ENCODE measurements at places on chromosomes 5 and 9.

DNA sequence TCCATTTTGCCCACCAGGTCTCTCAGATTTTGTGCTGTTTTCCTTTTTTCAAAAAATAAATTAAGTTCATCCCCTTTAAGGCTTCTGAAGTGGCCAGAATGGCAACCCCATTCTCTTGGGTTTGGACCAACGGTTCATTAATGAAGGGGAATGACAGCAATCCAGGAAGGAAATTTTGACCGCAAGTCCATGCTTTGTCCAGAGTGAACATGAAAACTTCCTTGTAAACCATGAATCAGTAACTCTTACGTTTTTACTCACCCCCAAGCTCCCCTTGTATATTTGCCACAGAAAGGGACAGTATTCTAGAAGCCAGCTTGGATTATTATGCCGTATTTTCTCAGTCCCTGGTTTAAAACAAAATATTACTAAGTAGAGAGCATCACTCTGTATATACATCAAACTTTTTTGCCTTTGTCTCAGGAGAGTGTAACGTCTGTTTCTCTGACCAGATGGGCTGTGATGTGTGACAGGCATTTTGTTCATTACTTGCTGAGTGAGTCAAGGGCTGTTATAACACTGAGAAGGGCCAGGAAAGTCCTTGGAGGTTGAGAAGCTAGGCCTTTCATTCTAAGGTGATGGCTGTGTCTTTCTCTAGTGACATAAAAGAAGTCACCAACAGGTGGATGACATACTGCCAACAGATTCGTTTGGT, 148.2 kb downstream of the SMARCA2 start:
- no peak for DNase-seq

GRCh38 chr5:37812365-37812764, 27.5 kb downstream of the GDNF start:
- DNase-seq, result no peak

DNA sequence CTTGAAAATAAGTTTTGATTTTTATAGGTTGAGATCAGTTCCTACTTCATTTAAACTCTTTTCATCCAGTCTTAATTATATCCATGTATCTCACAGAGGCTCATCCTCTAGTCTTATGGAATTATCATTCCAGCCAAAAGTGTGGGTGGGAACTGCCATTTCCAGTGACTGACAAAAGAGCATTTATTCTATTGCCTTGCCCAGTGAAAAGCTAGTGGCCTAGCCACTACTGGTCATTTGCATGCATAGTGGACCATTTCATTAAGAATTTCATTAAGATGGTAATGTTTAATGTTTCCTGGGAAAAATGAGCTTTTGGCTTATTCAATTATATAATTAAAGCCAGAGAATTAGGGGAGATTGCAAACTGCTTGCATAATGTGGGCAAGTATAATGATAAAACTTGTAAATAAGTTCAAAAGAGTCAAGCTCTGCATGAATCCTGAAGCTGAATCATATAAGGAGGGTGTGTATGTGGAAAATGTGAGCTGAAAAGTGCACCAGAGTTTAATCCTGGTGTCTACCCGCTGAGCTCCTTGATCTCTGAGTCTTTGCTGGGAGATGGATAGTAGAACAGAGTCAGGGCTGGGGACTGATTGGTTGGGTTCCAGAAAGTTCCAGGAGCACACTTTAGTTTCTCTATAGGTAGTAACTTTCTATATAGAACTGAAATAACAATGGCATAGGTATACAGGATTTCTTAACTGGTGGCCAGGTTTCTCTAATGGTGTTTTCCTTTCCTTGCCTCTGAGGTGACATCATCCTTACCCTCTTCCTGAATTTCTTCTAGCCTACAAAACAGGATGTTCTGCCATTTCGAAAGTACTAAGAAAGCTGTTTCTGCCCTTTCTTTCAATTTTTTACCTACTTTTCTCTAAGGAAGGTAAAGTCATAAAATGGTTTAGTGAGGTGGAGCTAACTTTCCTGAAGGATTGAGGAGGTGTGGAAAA, 78.5 kb downstream of the KIF4B start:
- DNase-seq, result no peak

DNA sequence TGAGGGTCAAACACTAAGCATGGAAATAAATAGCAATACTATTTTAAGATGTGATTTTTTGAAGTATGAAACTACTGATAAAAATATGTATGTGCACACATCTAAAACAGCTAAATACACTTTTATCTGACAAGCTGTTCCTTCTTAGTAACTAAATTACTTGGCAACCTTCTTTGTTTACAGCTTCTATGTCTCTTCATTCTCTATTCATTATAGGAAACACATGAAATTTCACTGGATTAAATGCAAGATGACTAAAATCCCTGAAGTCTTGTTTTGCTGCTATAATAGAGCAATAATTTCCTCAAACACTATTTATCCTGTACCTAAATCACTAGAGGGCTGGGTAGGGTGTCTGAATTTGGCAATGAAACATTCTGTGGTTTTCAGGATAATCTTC, 11.7 kb downstream of the RICTOR start:
- DNase-seq, result no peak

DNA sequence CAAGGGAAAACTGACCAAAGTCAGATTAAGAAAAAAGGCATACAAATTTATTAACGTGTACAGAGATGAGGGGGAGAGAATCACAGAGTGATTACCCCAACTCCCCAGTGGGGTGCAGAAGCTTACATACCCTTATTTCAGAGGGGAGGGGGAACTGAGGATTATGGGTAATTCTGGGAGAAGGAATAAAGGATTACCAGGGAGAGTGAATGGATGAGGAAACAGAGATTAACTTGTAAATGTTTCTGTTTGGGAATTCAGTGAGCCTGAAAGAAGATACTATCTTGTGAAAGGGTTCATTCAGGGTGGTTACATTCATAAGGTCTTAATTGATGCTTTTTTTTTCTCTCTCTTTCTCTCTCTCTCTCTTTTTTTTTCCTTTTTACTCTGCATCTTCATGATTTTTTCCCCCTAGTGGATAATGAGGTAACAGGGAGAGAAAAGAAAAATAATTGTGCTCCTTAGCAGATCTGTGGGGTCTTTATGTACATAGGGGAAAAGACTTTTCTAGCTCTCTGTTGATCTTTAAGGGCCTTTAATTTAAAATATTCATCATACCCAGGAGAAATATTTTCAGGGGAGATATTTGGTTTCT, 49.4 kb downstream of the TARS1 start:
- DNase-seq, result no peak

DNA sequence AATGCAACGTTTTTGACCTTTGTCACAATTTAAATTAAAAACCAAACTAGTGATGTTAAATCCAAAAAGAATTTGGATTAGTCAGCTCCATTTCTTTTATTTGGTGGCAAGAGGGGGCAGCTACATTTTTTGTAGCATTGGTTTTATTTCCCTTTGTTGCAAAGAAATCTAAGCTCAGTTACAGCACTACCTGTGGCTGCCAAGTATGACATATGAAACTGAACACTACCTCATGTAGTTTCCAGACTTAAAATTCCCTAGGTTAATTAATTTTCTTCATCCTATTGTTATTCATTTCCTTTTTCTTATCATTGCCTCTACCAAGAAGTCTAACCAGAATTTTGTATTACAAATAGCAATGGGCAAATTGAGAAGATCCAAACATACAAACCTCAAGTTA, 393.5 kb downstream of the BRINP1 start:
- no peak for DNase-seq

DNA sequence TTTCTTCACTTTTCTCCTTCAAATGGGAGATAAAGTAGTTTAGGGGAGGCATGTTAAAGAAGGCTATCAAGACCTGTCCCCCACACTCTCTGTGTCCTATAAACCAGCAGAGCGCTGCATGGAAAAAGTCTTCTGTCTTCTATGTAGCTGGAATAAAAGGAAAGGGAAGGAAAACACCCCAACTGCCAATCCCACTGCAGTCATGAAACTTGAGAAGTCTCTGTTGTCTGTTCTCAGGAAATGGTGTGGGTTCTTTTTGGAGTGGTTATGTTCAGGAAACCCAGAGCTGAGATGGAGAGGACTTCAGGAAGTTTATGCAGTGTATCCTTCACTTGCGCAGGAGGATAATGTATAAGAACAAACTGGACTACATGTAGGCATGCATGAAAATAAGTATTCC, 274.3 kb downstream of the GAS1 start:
- no peak for DNase-seq

GRCh38 chr5:87551911-87552310, 139.2 kb upstream of the CCNH start:
- DNase-seq, result no peak

GRCh38 chr9:69657269-69657668, 14.9 kb downstream of the APBA1 start:
- no peak for DNase-seq

DNA sequence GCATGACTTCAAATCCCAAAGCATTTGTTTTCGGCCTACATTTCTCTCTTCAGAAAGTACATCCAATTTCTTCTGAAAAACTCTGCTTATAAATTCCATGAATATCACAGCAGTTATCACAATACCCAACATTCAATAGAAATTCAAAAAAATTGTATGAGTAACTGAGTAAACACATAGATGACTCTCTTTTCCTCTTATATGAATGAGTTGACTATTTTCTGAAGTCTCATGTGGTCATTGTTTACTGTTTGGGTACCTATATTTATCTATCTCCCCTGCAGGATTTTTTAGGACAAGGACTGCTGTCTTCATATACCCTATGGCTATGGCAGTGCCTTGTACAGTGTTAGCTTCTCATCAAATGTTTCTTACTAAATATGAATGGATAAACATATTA, 157.1 kb downstream of the HTR1A start:
- DNase-seq, result no peak

GRCh38 chr9:27787891-27788290, 214.6 kb upstream of the C9orf72 start:
- no peak for DNase-seq

GRCh38 chr9:111525056-111525977, at the start of gene ZNF483:
Gene ZNF483 (plus strand): TSS chr9:111525179. CDS start chr9:111527396, 2,217 bp downstream.
- DNase-seq, result peak; percentile 64

DNA sequence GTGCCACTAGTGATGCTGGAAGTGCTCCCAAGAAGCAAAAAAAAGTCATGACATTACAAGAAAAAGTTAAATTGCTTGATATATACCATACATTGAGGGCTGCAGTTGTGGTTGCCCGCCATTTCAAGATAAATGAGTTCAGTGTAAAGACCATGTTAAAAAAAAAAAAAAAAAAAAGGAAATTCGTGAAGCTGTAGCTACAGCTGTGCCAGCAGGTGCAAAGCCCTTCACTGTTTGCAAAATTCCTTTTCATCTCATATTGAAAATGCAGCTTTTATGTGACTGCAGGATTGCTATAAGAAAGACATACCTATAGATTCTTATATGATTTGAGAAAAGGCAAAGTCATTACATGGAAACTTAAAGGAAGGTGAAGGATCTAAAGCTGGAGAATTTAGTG, 179.6 kb upstream of the POU5F2 start:
- DNase-seq, result no peak

GRCh38 chr5:72947498-72947897, 8.3 kb upstream of the FCHO2 start:
- no peak for DNase-seq

DNA sequence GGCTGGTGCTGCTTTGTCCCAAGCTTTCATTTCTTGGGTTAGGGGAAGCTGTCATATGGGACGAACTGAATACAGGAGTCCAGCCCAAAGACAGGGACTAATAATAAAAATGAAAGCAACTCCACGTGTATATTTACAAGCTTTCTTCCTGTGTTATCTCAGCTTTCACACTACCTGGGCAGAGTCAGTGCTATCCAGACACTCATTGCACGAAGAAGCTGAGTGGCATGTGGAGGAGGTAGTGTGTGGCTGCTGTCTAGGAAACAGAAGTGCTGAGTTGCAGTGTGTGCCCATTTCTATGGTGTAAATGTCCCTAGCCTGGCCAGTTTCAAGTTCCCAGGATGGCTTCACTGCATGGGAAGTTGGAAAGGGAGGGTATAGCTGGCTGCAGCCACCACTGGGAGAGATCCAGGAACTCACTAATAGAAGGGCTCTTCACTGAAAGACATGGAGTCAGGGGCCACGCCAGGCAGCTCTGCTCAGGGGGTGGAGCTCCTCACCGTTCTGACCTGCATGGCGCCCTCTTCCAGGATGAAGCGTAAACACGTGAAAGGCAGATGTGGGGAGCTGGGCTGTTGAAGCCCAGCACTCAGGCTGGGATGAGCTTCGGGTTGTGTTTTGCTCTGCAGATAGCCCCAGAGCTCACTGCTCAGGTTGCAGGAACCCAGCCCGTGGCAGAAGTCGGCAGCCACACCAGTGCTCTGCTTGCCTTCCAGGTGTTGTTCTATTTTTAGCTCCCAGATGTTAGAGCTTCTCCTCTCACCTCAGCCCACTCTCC, 116.9 kb downstream of the IRX2 start:
- no peak for DNase-seq

GRCh38 chr5:4254736-4255135, 659.1 kb downstream of the IRX1 start:
- DNase-seq, result no peak

GRCh38 chr5:1184481-1184880, 16.9 kb upstream of the SLC6A19 start:
- DNase-seq, result no peak

DNA sequence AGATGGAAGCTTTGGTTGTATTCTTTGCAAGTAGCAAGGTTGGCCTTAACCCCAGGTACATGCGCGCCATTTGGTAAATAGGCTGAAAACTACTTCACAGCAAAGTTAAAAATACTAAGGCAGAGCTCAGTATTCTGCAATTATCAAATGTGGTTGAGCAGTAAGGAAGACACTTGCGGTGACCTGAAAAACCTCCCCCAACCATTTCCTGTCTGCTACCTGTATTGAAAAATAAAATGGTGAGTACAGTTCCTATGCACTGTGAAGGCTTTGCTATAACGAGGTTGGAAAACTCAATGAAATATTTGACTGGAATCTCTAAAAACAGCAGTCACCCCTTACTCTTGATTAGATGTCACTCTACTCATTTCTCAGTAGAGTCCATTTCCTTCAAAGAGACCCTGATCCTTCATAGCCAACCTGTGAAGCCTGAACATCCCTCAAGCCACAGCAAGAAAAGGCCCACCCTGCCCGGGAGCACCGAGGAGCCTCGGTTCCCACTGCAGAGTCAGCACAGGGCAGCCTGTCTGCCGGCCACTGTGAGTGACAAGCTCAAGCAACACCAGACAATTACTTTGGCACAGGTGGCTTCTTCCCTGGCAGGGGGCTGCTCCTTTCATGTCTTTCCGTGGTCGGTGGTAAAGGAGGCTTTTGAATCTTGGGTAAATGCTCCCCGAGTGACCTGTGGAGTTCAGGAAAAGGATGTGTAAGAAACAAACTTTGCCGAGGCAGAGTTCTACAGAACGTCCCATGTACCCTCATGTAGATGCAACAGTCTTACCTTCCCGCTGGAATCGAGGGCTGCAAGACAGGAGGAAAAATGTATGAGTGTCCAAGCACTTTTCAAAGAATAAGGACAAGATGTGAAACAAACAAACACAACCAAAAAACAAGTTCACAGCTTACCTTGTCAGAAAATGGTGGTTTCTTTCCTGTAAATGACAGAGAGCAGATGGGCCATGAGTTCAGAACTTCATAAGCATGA, 29.6 kb downstream of the C5orf58 start:
- no peak for DNase-seq

- DNase-seq, result no peak
These were observed 7.3 kb upstream of the BOD1 start for GRCh38 chr5:173623789-173624188.
